SW480 (cell line): ENCODE measurements at places on chromosomes 4 and X.

- no peak for DNase-seq
Observed at GRCh38 chr4:152961773-152962115, 25.6 kb downstream of the FHDC1 start.

- DNase-seq = no peak
Observed at GRCh38 chrX:74179499-74179898, 124.5 kb upstream of the ZCCHC13 start.

GRCh38 chrX:105299286-105299685 lies 78.8 kb upstream of the TEX13A start:
- DNase-seq = no peak

DNA sequence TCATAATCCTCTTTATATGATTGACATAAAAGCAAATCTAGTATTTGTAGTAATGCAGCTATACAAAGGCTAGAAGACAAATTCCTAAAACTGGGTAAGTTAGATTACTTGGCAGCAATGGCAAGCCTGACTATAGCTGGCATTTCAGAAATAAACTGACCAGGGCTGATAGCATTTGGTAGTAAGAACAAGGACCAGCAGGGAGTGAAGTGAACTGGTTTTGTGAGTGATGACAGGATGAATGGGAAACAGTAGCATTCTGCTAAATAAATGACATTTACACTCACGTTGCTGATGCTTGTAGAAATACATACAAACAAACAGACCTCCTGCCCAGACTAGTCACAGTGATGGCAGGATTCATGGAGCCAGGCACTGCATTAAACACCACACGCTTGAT lies 31.5 kb upstream of the TNIP3 start:
- DNase-seq = no peak

- DNase-seq = no peak
Observed at GRCh38 chr4:84901173-84901572, 65.3 kb downstream of the WDFY3 start.

GRCh38 chr4:5168891-5169290 lies 117.6 kb downstream of the STK32B start:
- DNase-seq = no peak

DNA sequence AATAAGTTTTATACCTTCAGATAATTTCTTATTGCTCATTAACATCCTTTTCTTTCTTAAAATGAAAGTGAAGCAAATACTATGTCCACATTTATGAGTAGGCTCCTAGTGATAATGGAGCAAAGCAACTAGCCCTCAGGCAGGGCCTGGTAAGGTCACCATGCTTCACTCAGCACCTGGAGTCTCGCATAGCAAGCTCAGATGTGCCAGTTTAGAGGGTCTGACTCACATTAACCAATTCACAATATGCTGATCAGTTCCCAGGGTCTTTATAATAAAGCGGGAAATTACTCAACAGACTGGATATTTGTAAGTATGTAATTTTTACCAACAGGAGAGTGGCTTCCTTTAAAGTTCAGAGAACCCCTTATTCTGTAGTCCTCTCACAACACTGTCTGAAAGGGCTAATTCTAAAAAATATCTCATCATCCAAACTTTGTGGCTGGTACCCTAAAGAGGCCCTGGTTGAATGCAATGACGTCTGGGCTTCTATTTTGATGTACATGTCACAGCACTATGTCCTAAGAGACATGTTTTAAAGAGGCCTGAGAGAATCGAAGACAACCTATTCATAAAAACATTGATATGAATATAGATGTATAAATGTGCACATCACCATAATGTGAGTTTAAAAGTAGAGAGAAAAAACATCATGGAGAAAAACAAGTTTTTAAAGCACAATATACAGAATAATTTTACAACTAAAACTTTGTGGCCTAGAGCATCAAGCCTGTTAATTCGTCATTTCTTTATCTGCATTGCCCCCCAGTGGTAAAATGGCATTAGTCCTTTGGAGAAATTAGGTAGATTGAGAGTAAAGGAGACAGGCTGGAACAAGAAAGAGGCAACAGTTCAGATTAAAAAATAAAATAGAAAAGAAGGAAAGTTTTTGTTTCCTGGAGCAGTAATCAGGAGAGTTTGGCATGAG lies 44.3 kb downstream of the IL21 start:
- peak; percentile 35 for DNase-seq

- DNase-seq = no peak
Observed at GRCh38 chr4:176653401-176654220, 139.1 kb downstream of the VEGFC start.

GRCh38 chr4:91089178-91089577 lies 962.0 kb downstream of the CCSER1 start:
- DNase-seq = no peak

GRCh38 chr4:40462326-40462725 lies 127.2 kb downstream of the CHRNA9 start:
- DNase-seq = no peak

GRCh38 chrX:151151665-151152267 lies 24.6 kb upstream of the GPR50 start:
- peak; percentile 41 for DNase-seq
